Bronchial smooth muscle cell (primary cell): ENCODE measurements at places on chromosomes 13 and 19. TPM values are rescaled to one million over a fixed set of nuclear protein-coding genes. Genes with fewer than 3 reads are reported as not detected.

Gene VSTM1
- not detected in 2 replicates for total RNA-seq

Gene CLEC17A
- total RNA-seq: 0.09 and 0.16 TPM in 2 replicates

Gene PLIN5
- total RNA-seq: not detected in 2 replicates

Gene NLRP4
- not detected in 2 replicates for total RNA-seq

Gene RASL11A
- 35.0 and 59.2 TPM in 2 replicates for total RNA-seq

Gene PDE4C
- 2.2 and 2.9 TPM in 2 replicates for total RNA-seq

Gene TMEM91
- 9.3 and 9.4 TPM in 2 replicates for total RNA-seq

Gene NXNL1
- total RNA-seq: not detected in 2 replicates

Gene TMEM143
- total RNA-seq: 4.3 and 4.6 TPM in 2 replicates

Gene SIGLEC8
- total RNA-seq: not detected in 2 replicates

Gene PROSER1
- total RNA-seq: 3.8 and 7.9 TPM in 2 replicates

Gene APLP1
- total RNA-seq: 6.0 and 11.0 TPM in 2 replicates

Gene TMEM86B
- total RNA-seq: 0.95 and 1.5 TPM in 2 replicates

Gene RNASEH2B
- total RNA-seq: 37.9 and 38.5 TPM in 2 replicates

Gene ZNF677
- 15.0 and 17.3 TPM in 2 replicates for total RNA-seq

Gene ADPRHL1
- 1.1 and 2.8 TPM in 2 replicates for total RNA-seq

Gene CRX
- not detected in 2 replicates for total RNA-seq

Gene OR10H1
- total RNA-seq: not detected in 2 replicates

Gene LPAR2
- 0.52 and 1.9 TPM in 2 replicates for total RNA-seq

Gene SYCN
- not detected in 2 replicates for total RNA-seq

Gene CYP4F12
- not detected in 2 replicates for total RNA-seq

Gene PCDH17
- 0.16 TPM in 1 of 2 replicates, not detected in the other for total RNA-seq

Gene SBSN
- 4.7 and 5.2 TPM in 2 replicates for total RNA-seq

Gene LYL1
- 0.32 and 0.34 TPM in 2 replicates for total RNA-seq

Gene TM9SF2
- 68.8 and 99.8 TPM in 2 replicates for total RNA-seq

Gene ETV2
- 0.17 and 0.63 TPM in 2 replicates for total RNA-seq

Gene IGFL1
- total RNA-seq: not detected in 2 replicates

Gene CYP4F8
- total RNA-seq: under 0.01 TPM in 1 of 2 replicates, not detected in the other

Gene SYT5
- 0.09 and 0.16 TPM in 2 replicates for total RNA-seq

Gene FBXO27
- 1.9 and 4.5 TPM in 2 replicates for total RNA-seq

Gene PRKACA
- 33.1 and 42.7 TPM in 2 replicates for total RNA-seq

Gene ZNF534
- 0.17 TPM in 1 of 2 replicates, not detected in the other for total RNA-seq

Gene PSG6
- not detected in 2 replicates for total RNA-seq

Gene BCL2L12
- total RNA-seq: 0.52 and 1.6 TPM in 2 replicates

Gene ZNF780B
- total RNA-seq: 13.7 and 17.5 TPM in 2 replicates

Gene LYPD5
- 0.95 and 1.9 TPM in 2 replicates for total RNA-seq

Gene ACP5
- 0.34 and 0.95 TPM in 2 replicates for total RNA-seq

Gene KLK3
- total RNA-seq: 0.09 TPM in 1 of 2 replicates, not detected in the other

Gene SELENOV
- total RNA-seq: not detected in 2 replicates

Gene NAPA
- total RNA-seq: 35.4 and 58.6 TPM in 2 replicates

Gene TMEM145
- not detected in 2 replicates for total RNA-seq

Gene SKA3
- total RNA-seq: 0.86 and 1.3 TPM in 2 replicates

Gene C13orf46
- total RNA-seq: 0.34 and 0.47 TPM in 2 replicates

Gene MEIOSIN
- total RNA-seq: not detected in 2 replicates

Gene KIR2DL4
- total RNA-seq: not detected in 2 replicates

Gene ZNF790
- 7.4 and 8.8 TPM in 2 replicates for total RNA-seq

Gene NKPD1
- 0.47 and 0.52 TPM in 2 replicates for total RNA-seq

Gene PALM
- total RNA-seq: 12.5 and 68.7 TPM in 2 replicates

Gene GSX1
- total RNA-seq: not detected in 2 replicates

Gene FUZ
- 28.5 and 33.1 TPM in 2 replicates for total RNA-seq

Gene TLE6
- 0.63 and 0.94 TPM in 2 replicates for total RNA-seq

Gene ZNF211
- total RNA-seq: 8.8 and 11.2 TPM in 2 replicates

Gene GAPDHS
- not detected in 2 replicates for total RNA-seq
